ENCODE measurements at places on chromosomes 5 and 9.

GRCh38 chr5:6574537-6575245 is 58.2 kb downstream of the NSUN2 start:
- DNase-seq = no peak

DNA sequence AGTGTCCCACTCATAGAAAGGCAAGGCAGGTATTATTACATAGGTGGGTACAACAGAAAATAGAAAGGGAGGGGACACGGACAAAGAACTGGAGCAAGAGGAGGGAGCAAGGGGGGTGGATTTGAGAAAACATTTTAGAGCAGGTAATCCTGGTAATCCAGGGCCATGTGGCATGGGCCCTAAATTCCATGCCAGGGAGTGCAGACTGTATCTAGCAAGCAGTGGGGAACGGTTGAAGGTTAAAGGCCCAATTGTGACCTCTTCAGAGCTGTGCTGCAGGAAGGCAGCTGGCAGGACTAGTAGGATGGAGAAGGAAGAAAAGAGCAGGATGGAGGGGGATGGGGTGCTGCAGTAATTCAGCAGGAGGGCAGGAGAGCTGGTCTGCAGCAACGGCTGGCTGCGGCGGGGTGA is 75.2 kb downstream of the PDE6A start:
- no peak for DNase-seq

DNA sequence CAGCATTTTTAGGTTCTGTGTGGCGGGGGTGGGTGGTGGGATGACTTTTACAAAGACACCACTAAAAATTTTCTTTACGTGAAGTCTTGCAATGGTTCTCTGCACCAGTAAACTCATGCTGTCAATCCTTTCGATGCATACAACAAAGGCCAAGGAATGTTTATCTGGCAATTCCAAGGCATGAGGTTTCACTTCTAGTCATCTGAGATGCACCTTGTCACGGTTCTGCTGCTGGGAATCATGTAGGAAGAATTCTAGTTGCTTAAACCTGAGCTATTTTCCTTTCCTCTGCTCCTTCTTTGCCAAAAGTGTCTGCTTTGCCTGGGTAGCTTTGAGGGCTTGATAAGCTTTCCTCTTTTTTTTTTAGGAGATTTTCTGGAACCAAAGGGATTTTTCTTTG is 1204.5 kb upstream of the SEMA6A start:
- DNase-seq = no peak

- DNase-seq = no peak
Observed at GRCh38 chr5:10279328-10279727, 28.4 kb downstream of the CMBL start.

DNA sequence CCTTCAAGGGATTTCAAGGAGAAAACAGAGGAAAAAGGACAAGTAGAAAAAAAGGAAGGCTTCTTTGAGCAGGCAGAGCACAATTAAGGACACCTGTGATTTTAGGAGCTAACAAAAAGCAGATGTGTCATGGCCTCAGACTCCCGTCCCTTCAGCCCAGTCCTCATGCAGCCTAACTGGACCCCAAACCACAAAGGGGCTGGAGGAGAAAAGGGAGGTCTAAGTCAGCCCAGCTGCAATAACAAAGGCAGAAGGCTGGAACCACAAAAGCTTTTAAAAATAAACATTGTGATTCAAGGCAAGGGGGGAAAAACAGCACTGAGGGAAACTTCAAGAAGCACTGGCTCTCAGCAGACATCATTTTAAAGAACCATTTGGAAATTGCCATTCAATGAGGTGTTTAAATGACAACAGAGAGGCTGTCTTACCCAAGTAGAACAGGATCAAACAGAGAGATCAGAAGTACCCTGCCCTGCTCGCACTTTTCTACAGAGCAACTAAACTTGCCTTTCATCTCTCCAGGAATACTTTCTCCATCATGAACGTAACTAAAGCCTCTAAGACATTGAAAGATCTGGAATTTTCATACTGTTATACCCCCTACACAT is 89.3 kb downstream of the SEMA5A start:
- peak; percentile 32 for DNase-seq

GRCh38 chr9:134157378-134157885 is 6.9 kb downstream of the RNU6ATAC start:
- no peak for DNase-seq

- no peak for DNase-seq
Observed at GRCh38 chr5:95816341-95816740, 6.2 kb downstream of the GLRX start.

DNA sequence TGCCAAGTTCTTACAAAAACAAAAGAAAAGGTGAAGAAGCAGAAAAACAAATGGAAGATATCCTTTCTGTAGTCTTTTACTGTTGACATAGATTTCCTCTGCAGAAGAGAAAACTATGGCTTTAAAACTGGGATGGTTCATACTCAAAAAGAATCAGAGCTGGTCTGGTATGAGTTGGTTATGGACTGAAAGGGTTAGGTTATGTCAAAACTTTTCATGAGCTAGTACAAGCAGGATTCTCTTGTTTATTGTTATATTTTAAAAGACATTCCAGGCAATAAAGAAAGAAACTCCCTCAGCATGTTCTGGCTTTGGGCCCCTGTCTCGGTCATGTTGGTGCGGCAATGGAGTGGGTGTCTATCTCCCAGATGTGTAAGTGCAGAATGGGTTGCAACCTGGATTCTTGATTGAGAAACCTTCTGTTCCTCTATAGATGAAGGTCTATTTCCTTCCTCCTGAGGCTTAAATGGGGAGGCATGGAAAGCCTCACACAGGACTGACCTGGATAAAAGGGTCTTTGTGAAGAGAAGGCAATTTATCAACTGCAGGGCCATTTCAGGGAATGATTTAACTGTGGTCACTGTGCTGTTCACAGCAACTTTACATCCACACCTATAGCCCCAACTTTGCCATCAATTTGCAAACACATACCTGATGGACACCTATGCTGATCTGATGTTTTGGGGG is 209.6 kb upstream of the TNC start:
- DNase-seq = peak; percentile 3

DNA sequence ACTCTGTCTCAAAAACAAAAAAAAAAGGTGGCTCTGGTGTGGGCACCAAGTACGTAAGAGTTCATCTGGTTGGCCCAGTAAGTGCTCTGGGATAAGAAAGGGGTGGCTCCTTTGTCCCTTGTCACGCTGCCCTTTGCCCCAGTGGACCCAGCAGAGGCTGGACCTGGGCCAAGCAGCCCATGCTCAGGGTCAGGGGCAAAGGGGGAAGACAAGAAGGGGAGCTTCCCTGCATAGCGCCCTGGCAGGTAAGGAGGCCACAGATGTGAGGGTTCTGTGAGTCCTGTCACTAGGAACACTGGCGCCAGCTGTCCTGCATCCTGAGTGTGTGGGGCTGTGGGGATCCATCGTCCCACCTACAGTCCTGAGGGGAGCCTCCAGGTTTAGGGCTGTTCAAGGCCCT is 65.3 kb downstream of the GADD45G start:
- DNase-seq = no peak

DNA sequence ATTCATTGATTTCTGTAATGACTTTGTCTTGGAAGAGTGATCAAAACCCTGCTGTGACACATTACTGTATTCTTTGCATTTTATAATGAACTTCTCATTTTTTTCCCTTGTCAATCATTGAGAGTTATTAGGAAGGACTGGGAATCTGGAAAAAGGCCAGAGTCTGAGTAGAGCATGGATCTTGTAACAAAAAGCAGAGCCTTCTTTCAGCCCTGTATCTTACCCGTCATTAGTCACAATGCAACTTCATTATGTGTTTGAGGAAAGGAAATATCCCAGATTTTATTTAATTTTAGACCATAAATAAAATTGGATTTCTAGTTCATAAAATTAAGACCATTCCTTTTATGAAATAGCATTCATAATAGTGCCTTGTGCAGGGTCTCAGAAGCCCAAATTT is 131.4 kb downstream of the ARHGEF28 start:
- no peak for DNase-seq

DNA sequence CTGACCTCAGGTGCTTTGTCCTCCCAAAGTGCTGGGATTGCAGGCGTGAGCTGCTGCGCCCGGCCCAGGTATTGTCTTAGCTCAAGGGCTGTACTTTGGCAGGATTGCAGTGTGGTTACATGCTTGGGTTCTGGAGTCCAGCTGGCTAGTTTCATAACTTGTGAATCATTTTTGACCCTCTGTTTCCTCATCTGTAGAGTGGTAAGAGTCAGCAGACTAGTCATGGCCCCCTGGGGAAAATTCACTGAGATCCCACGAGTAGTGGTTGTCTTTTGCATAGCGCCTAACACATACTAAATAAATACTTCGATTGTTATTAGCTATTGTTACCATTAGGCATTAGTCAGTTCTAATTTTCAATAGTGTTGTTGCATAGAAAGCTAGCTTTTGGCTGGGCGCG is 14.3 kb downstream of the PTPA start:
- DNase-seq = no peak

- no peak for DNase-seq
Observed at GRCh38 chr9:134554373-134555093, 87.1 kb upstream of the COL5A1 start.

GRCh38 chr5:147731431-147732290 is 50.9 kb downstream of the JAKMIP2 start:
- DNase-seq = no peak

GRCh38 chr5:145768863-145769262 is 66.3 kb downstream of the PRELID2 start:
- no peak for DNase-seq

DNA sequence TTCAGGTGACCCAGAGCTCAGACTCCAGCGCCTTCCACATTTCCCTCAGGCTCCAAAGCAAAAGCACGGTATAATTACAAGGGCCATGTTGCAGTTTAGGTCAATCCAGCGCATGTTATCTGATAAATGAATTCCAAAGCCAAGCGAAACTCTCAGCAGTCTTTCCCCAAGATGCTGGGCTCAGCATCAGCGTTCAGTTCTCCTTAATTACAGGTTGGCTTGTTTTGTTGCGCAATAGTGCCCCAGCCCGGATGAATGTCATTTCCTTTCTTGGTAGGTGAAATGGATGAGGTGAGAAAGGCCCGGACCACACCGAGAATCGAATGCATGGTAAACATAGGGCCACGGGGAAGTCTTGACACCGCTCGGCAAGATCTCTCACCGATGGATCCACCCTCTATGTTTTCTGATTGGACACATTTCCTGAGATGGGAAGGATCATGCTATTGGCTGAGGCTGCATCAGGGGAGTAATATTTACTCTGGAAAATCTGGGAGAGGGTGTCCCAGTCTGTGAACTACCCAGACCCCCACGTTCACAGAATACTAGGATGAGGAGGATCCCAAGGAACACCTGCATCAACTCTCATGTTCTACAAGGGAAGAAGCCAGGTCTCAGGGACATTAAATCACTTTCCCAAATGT is 221.2 kb upstream of the ANKRD55 start:
- peak; percentile 69 for DNase-seq

GRCh38 chr5:133459474-133460160 is 152.7 kb downstream of the FSTL4 start:
- no peak for DNase-seq

- DNase-seq = no peak
Observed at GRCh38 chr5:52767217-52767743, 20.4 kb upstream of the ITGA1 start.

GRCh38 chr9:10062629-10063395 is 550.0 kb downstream of the PTPRD start:
- DNase-seq = no peak

DNA sequence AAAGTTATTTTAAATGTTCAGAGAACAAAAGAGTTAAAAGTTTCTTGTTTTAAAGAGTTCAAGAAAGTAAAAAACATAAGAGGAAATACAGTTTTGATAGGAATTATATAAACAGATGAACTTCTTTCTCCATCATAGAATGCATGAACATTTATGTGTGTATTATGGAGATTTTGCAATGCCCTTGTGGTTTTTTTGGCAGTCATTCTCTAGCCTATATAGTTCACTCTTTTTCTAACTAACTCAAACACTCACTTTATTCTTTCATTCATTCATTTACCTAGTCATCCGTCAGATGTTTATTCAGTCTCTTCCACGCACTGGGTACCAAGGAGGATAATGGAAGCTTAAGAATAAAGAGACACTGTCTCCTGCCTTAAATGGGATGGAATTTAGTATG is 195.9 kb upstream of the VLDLR start:
- DNase-seq = no peak

- no peak for DNase-seq
Observed at GRCh38 chr5:116645627-116646026, 71.0 kb upstream of the SEMA6A start.

DNA sequence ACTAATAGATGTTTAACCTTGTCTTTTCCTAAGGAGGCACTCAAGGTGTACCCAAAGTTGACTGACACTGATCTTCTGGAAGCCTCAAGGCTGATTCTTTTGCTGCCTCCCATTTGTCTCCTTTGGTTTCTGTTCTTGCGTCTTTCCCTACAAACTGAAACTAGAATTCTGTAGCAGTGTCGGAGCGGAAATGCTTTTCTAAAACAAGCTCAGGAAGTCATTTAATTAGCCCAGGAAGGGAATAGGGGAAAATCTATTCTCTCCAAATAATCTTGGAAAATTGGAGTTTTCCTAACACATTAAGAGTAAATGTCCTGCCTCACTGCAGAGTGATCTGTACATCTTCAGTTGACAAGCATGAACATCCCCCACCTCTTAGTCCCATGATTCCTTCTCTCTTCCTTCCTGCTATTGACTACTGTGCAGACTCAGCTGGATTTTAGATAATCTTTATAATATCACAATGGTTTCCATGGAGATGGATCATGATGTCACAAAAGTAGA is 182.7 kb downstream of the NR3C1 start:
- DNase-seq = no peak

GRCh38 chr9:12194731-12195130 is 498.5 kb upstream of the TYRP1 start:
- DNase-seq = no peak

GRCh38 chr5:306011-306805 is 15.3 kb upstream of the AHRR start:
- no peak for DNase-seq

DNA sequence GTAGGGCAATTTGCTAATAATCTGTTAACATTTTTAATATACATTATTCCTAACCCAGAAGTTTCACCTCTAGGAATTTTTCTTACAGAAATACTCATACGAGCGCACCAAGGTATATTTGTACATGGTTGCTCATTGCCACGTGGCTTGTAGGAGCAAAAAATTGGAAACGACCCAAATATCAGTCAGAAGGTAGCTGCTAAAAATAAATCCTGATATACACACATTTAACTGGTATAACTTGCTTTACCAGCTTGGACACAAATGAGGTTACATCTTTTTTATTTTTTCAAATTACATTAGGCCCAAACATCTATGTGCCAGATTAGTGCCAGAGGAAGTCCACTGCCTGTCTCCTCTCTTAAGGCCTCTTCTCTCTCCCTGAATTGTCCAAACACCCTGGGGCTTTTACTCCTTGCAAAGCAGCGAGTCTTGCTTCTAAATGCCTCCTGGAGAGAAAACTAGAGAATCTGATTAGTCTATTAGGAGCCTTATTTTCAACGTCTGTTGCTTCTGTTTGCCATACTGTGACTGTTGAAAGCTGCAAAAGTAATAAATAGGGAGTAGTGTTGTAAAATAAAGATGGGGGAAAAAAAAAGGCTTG is 92.0 kb upstream of the SSBP2 start:
- DNase-seq = peak; percentile 41

All from ELF-1 (cell line).